CD4-positive, alpha-beta T cell treated with Interferon gamma for 1 hour (primary cell): ENCODE measurements at places on chromosomes 5 and 9.

DNA sequence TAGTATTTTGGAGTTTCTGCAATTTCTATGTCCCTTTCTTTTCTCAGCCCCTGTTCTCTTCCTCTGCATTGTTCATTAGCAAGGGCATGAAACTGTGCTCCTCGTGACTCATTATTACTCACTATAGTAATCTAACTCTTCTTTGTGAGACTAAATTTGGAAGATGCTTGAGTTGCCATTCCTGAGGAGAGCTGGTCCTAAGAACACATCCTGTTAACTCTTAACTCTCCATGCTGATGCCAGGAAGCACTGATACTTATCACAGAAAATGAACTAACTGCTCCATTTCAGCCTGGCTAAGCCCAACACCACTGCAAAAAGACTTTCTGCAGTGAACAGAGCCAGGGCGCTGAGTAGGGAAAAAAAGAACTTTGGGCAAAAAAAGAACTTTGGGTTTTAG is 10.6 kb upstream of the CSNK1A1 start:
- DNase-seq, result no peak

DNA sequence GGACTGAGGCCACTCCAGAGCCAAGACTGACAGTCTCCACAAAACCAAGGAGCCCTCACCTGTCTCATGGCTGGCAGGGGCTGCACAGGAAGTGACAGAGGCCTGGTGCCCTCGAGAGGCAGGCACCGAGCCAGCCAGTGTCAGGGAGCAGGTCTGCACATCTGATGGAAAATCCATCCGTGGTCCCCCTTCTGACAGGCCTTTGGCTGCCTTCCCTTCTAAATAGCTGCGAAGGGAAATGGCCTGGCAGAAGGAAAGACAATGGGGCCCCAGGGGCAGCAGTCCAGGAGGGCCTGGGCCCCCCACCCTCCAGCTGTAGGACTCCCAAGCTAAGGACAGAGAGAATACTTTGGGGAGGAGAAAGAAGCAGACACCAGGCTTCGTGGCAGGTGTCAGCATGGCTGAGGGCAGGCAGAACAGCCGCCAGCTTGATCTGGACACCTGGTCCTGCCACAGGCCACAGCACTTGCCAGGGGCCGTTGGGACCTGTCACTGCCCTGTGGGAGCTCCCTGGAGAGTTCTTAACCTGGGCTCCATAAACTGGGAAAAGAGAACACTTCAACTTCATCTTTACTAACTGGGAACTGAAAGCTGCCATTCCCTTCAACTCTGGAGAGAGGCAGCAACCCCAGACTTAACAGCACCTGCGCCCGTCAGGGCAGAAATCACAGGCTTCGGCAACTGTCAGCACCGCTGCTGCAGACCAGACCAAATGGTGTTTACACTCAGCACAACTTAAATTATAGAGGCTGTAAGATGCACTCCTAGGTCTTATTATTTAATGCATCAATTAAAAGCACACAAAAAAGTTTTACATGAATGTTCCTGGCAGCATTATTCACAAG is 22.0 kb downstream of the ADAMTS2 start:
- no peak for DNase-seq

DNA sequence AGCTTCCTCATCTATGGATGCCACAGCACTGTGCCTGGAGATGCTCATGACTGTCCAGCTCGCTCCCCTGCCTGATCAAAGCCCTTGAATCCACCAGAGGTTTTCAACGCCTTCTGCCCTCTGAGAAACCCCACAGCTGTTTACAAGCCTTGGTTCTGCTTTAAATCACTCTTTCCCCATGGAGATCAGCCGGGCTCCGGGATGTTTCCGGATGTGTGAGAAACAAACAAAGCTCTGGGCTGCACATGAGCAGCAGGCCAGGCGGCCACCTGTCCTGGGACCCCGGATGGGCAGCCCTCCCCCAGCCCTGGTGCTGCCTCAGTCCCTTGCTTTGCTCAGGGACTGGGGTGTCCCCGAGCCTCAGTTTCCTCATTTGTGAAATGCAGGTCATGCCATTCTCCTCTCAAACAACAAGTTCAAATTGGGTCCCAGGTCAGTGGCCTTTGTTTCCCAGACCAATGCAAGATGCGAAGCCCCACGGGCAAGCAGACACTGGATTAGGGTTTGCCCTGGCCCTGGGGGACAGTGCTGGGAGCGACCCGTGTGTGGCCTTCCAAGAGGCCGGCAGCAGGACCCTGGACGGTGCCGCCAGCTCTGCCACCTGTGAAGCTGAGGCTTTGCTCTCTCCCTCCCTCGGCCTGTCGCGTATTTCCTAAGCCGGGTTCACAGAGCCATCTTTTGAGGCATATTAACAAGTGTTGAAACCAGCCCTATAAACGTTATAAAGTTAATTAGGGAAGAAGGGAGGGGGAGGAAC is 42.4 kb upstream of the PHYKPL start:
- DNase-seq, result no peak

- DNase-seq, result no peak
Measured at GRCh38 chr5:172162323-172162986, 25.6 kb downstream of the STK10 start.

GRCh38 chr5:113271015-113271414 is 163.8 kb downstream of the TSSK1B start:
- DNase-seq, result no peak

DNA sequence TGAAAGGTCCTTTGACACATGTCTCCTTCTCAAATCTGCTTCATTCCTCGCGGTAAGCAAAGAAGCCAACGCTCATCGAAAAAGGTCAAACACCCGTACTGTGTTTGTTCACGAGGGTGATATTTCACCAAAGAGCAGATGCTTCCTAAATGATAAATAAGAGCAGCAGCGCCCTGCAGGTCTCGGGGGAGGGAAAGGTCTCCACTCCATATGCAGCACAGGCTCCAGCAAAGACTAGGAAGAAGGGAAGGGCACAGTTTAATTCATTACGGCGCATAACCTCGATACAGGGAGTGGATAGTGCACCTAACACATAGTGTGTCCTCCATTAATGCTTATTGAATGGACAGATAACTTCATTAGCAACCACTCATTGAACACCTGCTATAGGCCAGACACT is 593.3 kb downstream of the CDK5RAP2 start:
- DNase-seq, result no peak
